Memory B cell (primary cell): ENCODE measurements at places on chromosomes 6 and 20.

GRCh38 chr20:9038791-9039535 lies 29.9 kb upstream of the PLCB4 start:
- H3K27ac ChIP-seq = no peak overlapping the region
- H3K27me3 ChIP-seq = no peaks in the 10 kb centered on the region
- H3K36me3 ChIP-seq = no peaks in the 10 kb centered on the region
- DNase-seq = no peak
- H3K4me1 ChIP-seq = no peaks in the 10 kb centered on the region

- H3K36me3 ChIP-seq = no peaks in the 10 kb centered on the region
- no peak overlapping the region for H3K27ac ChIP-seq
- H3K4me1 ChIP-seq = peaks cover 5% of the 10 kb centered on the region
- peaks cover 16% of the 10 kb centered on the region for H3K27me3 ChIP-seq
Measured at GRCh38 chr20:10679269-10679668, 5.5 kb upstream of the JAG1 start.

DNA sequence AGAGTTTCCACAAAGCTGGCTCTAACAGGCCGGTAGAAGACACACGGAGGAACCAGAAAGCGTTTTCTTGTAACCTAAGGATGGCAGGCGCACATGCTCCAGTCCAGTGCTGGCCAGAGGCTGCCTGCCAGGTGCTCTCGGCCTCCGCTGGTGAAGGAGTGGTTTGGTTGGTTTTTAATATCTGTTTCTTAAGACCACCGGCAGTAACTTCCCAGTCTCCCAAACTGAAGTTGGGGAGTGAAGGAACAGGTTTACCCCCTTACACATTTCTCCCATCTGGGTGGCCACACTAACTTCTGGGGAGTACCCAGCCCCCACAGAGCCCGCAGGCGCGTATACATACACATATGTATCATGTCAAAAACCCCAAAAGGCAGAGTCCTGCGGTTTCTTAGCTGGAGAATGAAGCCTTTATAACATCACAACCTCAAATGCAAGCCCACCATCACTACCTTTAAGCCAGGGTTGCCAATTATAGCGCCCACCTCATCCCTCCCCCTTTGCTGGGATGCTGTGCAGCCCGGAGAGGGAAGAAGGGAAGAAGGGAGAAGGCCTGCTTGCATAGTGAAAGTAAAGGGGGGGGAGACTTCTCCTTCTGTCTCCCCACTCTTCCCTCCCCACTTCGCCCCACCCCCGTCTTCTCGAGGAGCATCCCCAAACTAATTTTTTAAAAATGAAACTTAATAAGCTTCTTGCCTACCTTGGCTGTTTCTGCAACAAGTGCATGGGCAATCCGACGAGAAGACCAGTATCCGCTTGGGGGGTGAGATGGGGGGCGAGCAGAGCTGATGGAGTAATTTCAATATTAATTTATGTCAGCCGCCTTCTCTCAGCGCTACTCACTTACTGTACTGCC lies 1.0 kb downstream of the TRERF1 start:
- H3K4me1 ChIP-seq = peaks cover 22% of the 10 kb centered on the region
- H3K27ac ChIP-seq = peak overlapping the region; percentile 35
- peaks cover 6% of the 10 kb centered on the region for H3K27me3 ChIP-seq
- H3K4me3 ChIP-seq = peak overlapping the region; percentile 96

- H3K4me3 ChIP-seq = no peak overlapping the region
- no peak overlapping the region for H3K27ac ChIP-seq
- no peak for DNase-seq
- no peaks in the 10 kb centered on the region for H3K27me3 ChIP-seq
- peaks cover 17% of the 10 kb centered on the region for H3K36me3 ChIP-seq
- peaks cover 8% of the 10 kb centered on the region for H3K4me1 ChIP-seq
Measured at GRCh38 chr6:16522937-16523336, 238.3 kb downstream of the ATXN1 start.

DNA sequence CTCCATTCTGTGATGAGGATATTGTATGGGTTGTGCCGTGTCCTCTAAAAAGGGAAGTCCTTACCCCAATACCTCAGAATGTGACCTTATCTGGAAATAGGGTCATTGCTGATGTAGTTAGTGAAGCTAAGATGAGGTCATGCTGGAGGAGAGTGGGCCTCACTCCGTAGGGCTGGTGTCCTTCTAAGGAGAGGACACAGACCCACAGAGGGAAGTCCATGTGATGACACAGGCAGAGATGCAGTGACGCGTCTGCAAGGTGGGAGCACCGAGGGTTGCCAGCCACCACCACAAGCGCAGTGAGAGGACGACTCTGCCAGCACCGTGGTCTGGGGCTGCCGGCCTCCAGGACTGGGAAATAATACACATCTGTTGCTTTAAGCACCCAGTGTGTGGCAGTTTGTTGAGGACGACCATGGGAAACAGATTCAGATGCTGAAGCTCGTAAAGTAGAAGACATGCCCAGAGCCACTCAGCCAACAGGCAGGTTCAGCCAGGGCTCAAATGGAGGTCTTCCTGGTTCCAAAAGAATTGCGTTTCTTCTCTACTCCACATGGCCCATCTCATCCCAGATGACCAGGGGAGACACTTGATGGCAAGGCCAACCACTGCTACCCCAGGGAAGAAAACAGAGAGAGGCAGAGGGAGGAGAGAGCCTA lies 59.2 kb upstream of the DUSP22 start:
- no peaks in the 10 kb centered on the region for H3K36me3 ChIP-seq
- H3K4me1 ChIP-seq = peaks cover 25% of the 10 kb centered on the region
- H3K4me3 ChIP-seq = no peak overlapping the region
- DNase-seq = no peak
- no peak overlapping the region for H3K27ac ChIP-seq
- H3K27me3 ChIP-seq = no peaks in the 10 kb centered on the region

- H3K36me3 ChIP-seq = peaks cover 7% of the 10 kb centered on the region
- no peak overlapping the region for H3K27ac ChIP-seq
- DNase-seq = no peak
- H3K4me3 ChIP-seq = no peak overlapping the region
- H3K27me3 ChIP-seq = no peaks in the 10 kb centered on the region
- H3K4me1 ChIP-seq = peaks cover 23% of the 10 kb centered on the region
Measured at GRCh38 chr6:14228571-14228970, 111.0 kb downstream of the CD83 start.

DNA sequence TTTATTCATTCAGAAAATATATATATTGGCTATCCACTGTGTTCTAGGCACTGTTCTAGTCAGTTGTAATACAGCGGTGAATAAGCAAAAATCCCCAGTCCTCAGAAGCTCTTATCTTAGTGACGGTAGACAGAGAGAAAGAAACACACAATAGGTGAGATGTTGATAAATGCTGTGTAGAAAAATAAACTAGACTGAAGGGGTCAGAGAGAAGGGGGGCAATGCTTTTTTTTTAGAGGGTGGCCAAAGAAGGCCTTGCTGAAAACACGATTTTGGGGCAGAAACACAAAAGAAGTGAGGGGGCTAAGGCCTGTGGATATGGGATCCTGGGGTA lies 68.0 kb upstream of the MBOAT1 start:
- no peak overlapping the region for H3K27ac ChIP-seq
- no peaks in the 10 kb centered on the region for H3K4me1 ChIP-seq
- no peaks in the 10 kb centered on the region for H3K36me3 ChIP-seq

DNA sequence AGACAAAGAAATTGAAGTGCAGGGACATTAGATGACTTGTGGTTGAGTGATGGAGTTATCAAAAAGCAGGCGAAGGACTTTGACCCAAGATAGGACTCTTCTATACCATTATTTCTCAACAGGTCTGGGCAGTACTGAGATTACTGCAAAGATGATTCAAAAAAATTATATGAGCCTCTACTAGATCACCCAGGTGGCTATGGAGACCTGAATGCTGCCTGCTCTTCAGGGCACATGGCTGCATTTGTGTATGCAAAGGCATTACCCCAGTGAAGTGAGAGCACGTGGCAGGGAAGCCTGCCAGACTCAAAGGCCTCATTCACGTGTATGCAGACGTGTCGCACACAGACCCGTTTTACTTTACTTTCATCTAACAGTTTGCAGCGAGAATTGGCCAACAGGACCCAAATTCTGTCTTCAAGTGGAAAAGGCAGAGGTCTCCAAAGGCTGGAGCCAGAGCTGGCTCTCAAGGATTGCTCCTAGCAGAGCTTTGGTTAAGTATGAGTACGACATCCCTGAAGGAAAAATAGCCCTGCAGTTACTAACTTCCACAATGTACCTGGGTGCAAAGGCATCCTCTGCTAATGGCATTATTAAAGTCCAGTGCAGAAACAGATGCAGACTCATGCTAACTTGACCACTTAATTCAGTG lies 113.8 kb upstream of the ARMC2 start:
- H3K4me3 ChIP-seq = no peak overlapping the region
- peaks cover 9% of the 10 kb centered on the region for H3K4me1 ChIP-seq
- no peak overlapping the region for H3K27ac ChIP-seq
- no peaks in the 10 kb centered on the region for H3K36me3 ChIP-seq
- DNase-seq = no peak
- peaks cover 14% of the 10 kb centered on the region for H3K27me3 ChIP-seq

- peaks cover 7% of the 10 kb centered on the region for H3K4me1 ChIP-seq
- H3K27me3 ChIP-seq = peaks cover 9% of the 10 kb centered on the region
- no peak overlapping the region for H3K4me3 ChIP-seq
- H3K27ac ChIP-seq = no peak overlapping the region
- no peaks in the 10 kb centered on the region for H3K36me3 ChIP-seq
Measured at GRCh38 chr6:136971609-136972008, 49.5 kb downstream of the SLC35D3 start.

- no peak overlapping the region for H3K27ac ChIP-seq
- no peak overlapping the region for H3K4me3 ChIP-seq
- no peak for DNase-seq
- no peaks in the 10 kb centered on the region for H3K27me3 ChIP-seq
- no peaks in the 10 kb centered on the region for H3K4me1 ChIP-seq
Measured at GRCh38 chr6:159682295-159682694, 10.7 kb downstream of the SOD2 start.

DNA sequence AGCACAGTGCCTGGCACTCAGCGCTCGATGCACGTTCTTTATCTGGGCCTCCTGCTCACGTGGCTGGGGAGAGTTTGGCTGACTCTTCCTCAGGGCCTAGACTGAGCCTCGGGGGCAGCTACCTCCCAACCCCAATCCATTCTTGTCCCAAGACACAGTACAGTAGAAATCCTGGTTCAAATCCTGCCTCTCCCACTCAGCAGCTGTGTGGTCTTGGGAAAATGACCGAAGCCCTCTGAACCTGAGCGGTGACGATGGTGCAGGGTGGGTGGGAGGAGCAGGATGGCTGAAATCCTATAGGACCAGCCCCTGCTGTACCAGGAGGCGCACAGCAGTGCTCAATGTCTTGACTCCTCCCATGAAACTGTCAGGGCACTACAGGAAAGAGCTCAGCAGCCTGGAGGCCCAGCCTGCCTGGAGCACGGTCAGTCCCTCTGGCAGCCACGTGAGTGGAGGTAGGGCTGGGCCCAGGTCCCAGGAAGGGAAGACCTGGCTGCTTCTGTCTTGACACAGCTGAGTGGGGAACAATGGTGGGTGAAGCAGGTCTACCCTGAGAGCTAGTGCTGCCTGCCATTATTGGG lies 31.5 kb downstream of the PDRG1 start:
- no peak overlapping the region for H3K27ac ChIP-seq
- H3K36me3 ChIP-seq = no peaks in the 10 kb centered on the region
- H3K4me3 ChIP-seq = no peak overlapping the region
- DNase-seq = no peak
- peaks cover 16% of the 10 kb centered on the region for H3K4me1 ChIP-seq

GRCh38 chr6:137661601-137662000 lies 167.4 kb upstream of the OLIG3 start:
- H3K4me3 ChIP-seq = no peak overlapping the region
- H3K27ac ChIP-seq = no peak overlapping the region
- peak; percentile 15 for DNase-seq
- H3K27me3 ChIP-seq = peaks cover 3% of the 10 kb centered on the region
- H3K36me3 ChIP-seq = no peaks in the 10 kb centered on the region
- no peaks in the 10 kb centered on the region for H3K4me1 ChIP-seq

- DNase-seq = no peak
- H3K4me1 ChIP-seq = peaks cover 21% of the 10 kb centered on the region
- H3K27me3 ChIP-seq = no peaks in the 10 kb centered on the region
Measured at GRCh38 chr20:32457479-32457986, 99.4 kb downstream of the ASXL1 start.

GRCh38 chr20:11182720-11183119 lies 508.9 kb upstream of the JAG1 start:
- no peaks in the 10 kb centered on the region for H3K36me3 ChIP-seq
- no peak overlapping the region for H3K4me3 ChIP-seq
- no peak overlapping the region for H3K27ac ChIP-seq
- H3K4me1 ChIP-seq = no peaks in the 10 kb centered on the region
- DNase-seq = no peak

DNA sequence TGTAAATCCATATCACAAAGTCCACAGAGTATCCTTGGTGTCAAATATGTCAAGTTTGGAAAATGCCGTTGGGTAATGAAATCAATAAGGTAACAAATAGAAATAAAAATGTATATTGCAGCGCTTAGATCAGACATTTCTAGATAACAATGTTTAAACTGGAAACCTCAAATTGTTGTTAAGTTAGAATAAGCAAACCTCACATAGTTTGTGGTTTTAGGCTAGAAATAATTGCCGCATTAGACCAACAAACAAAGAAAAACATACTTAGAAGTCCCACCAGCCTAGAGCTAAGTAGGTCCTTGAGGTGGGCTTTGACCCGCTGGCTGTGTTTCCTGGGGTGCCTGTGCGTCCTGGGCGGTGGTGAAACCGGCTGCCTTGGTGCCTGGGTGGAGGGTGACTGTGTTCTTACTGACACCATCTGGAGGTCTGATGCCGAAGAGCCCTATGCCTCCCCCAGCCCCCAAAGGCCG lies 71.4 kb downstream of the DACT2 start:
- H3K4me1 ChIP-seq = no peaks in the 10 kb centered on the region
- no peak overlapping the region for H3K27ac ChIP-seq
- H3K27me3 ChIP-seq = peaks cover 5% of the 10 kb centered on the region
- no peak for DNase-seq

- H3K27ac ChIP-seq = no peak overlapping the region
- no peaks in the 10 kb centered on the region for H3K4me1 ChIP-seq
- H3K36me3 ChIP-seq = no peaks in the 10 kb centered on the region
- H3K27me3 ChIP-seq = no peaks in the 10 kb centered on the region
- no peak for DNase-seq
- H3K4me3 ChIP-seq = no peak overlapping the region
Measured at GRCh38 chr6:144231721-144232120, 53.4 kb upstream of the UTRN start.

- H3K36me3 ChIP-seq = no peaks in the 10 kb centered on the region
- no peak for DNase-seq
- H3K4me3 ChIP-seq = no peak overlapping the region
- H3K4me1 ChIP-seq = peaks cover 3% of the 10 kb centered on the region
Measured at GRCh38 chr6:154370545-154370944, 13.9 kb upstream of the IPCEF1 start.

DNA sequence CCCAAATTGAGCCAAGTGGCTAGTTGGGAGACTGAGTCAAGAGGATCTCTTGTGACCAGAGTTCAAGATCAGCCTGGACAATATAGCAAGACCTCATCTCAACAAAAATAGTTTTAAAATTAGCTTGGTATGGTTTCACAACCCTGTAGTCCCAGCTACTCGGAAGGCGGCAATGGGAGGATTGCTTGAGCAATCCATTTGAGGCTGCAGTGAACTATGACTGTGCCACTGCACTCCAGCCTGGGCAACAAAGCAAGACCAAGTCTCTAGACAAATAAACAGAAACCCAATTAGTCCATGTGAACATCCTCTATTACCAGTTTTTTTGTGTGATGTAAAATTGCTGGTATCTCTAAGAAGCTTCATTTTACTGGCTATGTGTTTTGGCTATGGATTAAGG lies 106.2 kb downstream of the TULP4 start:
- no peaks in the 10 kb centered on the region for H3K27me3 ChIP-seq
- no peak overlapping the region for H3K27ac ChIP-seq
- no peak for DNase-seq
- H3K4me1 ChIP-seq = no peaks in the 10 kb centered on the region
- peaks cover 28% of the 10 kb centered on the region for H3K36me3 ChIP-seq

- H3K4me3 ChIP-seq = no peak overlapping the region
- H3K36me3 ChIP-seq = no peaks in the 10 kb centered on the region
- no peak for DNase-seq
- no peaks in the 10 kb centered on the region for H3K4me1 ChIP-seq
- H3K27me3 ChIP-seq = no peaks in the 10 kb centered on the region
- no peak overlapping the region for H3K27ac ChIP-seq
Measured at GRCh38 chr6:167744681-167745669, 81.7 kb upstream of the AFDN start.
